Stimulated activated CD4-positive, alpha-beta T cell treated with anti-CD3 and anti-CD28 coated beads, Interleukin-4, amount 100 ng/mL, for 4 hours (primary cell): ENCODE measurements at places on chromosomes 1 and 21.

GRCh38 chr1:89129911-89130310, 4.0 kb upstream of the GBP2 start:
- no peak for DNase-seq

GRCh38 chr1:77652268-77652667, 30.2 kb downstream of the ZZZ3 start:
- DNase-seq = no peak

DNA sequence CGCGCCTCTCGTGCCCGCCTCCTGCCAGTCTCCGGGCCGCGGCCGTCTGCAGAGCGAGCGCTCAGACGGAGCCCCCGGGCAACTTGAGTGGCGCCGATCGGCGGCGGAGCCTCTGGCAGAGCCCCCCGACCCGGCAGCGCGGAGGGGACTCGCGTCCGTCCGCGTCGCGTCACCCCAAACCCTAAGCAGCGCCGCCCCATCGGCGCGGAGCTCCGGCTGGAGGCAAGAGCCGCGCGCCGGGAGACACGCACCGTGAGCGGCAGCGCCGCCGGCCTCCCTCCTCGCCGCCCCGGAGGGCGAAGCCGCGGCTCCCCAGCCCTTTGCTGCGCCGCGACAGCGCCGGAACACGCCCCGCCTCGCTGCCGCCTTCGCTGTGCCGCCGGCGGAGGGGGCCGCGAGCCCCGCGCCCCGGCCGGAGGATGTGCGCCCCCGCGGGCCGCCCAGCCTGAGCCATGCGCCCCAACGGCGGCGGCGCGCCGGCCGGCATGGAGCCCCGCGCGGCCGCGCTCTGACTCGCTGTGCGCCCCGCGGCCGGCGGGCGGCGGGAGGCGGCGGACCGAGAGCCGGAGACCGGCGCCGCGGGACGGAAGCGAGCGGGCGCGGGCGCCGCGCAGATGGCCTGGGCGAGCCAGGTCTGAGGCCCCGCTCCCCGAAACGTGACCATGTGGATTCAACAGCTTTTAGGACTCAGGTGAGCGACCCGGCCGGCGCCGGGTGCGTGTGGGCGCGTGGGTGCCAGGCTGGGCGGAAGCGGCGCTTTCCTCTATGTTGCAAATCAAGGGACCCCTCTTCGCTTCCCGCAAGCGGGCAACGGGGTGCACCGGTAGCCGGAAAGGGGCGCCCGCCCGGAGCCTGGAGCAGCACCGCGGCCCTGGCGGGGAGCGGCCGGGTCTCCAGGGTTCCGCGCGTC, 610 bp downstream of the AJAP1 start:
- no peak for DNase-seq

GRCh38 chr21:31974454-31974985, 101.7 kb downstream of the HUNK start:
- no peak for DNase-seq

DNA sequence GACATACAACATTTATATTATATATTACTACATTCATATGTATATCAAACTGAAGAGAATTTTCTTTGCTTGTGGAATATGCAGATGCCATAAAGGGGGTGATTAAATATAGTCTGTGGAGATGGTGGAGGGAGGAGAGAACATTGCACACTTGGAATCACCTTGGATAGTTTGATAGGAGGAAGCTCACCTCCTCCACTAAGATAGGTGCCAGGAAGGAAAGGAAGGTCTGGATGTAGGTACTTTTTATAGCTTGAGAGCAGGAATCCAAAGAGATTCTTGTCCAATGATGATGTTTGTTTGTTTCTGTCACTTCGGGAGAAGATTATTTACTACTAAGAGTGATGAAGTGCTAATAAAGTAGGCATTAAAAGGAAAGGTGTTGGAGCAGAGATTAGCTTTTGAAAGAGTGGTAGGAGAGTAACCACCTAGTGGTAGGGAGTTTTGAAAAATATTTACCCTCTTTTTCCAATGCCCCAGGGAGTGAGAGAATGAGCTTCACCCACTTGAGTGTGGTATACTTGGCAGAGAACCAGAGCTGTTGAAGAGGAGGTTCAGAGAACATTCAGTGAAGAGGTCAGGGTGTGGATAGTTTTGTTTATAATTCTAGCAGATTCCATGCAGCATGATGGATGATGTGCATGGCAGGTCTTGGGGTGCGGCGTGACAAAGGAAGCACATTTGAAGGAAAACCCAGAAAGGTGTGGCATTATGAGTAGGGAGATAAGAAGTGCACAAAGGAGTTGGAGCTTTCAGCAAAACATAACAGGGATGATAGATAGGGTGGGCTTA, 145.0 kb downstream of the PATJ start:
- DNase-seq = no peak

DNA sequence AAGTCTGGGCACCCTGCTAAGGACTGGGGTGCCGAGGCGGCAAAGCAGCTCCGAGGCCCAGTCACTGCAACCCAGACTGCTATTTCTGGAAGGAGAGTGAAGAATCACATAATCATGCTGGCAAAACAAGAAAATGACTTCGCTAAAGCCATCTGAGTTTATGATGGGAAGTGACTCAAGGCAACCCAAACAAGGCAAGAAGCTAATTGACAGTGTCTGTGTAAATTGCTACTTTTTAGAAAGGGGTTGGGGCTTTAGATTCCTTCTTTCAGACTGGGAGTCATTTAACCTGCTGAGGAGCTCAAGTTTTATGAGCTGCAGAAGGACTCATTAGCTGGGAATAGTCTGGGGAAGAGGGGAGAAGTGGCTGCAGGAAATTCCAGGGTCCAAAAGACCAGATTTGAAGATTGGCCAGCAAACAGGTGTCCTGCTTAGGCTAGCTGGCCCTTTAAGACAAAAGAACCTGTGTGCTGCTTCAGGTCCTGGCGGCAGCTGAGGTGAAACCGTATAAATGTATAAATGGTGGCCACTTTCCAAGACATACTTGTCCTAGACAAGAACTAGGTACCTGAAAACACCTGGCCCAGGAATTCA, 28.1 kb downstream of the TSHB start:
- no peak for DNase-seq
